ENCODE measurements at places on chromosomes 3 and 15.

GRCh38 chr3:170632780-170633179 is 46.9 kb upstream of the SLC7A14 start:
- DNase-seq, result no peak

DNA sequence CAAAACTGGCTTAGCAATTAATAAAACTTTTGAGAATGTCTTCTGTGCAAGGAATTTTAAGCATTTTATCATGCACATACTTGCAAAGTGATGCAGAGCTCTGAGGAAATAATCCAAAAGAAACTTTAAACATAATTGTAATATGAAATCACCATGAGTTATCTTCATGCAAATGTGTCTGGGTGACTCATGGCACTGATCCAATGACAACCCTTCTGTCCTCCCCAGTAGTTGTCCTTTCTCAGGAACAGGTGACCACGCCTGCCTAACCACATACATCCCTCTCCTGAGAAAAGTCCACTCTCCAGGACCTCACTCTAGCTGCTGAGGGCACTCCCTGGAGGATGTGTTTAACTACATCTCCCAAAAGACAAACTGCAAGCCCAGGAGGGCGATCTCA is 530.6 kb upstream of the IL12A start:
- no peak for DNase-seq

- DNase-seq, result no peak
Measured at GRCh38 chr3:31589228-31589627, 56.5 kb downstream of the STT3B start.

DNA sequence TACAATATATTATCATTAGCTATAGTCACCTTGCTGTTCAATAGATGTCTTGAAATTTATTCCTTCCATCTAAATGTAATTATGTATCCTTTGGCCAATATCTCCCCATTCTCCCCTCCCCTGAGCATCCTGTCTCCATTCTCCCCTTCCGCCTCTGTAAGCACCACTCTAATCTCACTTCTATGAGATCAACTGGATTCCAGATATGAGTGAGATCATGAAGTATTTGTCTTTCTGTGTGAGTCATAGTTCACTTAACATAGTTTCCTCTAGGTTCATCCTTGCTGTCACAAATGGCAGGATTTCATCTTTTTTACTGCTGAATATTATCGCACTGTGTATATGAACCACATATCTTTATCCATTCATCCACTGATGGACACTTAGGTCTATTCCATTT is 148.8 kb upstream of the NDN start:
- DNase-seq, result no peak

- DNase-seq, result no peak
Measured at GRCh38 chr3:21624524-21624923, 126.5 kb downstream of the ZNF385D start.

DNA sequence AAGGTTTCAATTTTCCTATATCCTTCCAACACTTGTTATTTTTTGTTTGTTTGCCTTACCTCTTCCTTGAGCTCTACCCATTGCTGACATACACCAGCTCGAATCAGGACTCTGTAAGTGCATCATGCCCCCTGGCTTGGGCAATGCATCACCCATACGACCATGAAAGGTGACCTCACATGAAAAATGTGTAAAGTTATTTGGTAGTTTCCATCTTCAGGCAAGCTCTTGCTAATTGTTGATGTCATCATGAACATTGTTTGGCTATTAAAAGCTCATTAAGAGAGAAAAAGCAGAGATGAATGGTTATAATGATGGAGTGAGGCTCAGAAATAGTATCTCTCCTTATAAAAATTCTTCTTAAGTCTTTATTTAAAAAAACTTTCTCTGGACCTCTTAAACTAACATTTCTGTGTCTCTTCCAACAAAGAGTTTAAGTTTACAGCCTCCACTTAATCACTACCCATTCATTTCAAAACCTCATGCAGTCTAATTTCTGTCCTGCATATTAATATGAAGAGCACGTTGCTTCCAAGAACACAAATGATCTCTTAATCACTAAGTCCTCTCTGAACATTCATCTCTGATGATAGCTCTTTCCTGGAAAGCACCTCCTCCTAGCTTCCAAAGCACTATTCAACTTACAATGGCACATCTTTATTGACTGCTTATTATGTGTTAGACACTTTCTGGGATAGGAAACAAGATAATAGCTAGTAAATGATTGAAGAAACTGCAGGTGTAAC is 236.3 kb downstream of the NFKBIZ start:
- DNase-seq, result no peak

DNA sequence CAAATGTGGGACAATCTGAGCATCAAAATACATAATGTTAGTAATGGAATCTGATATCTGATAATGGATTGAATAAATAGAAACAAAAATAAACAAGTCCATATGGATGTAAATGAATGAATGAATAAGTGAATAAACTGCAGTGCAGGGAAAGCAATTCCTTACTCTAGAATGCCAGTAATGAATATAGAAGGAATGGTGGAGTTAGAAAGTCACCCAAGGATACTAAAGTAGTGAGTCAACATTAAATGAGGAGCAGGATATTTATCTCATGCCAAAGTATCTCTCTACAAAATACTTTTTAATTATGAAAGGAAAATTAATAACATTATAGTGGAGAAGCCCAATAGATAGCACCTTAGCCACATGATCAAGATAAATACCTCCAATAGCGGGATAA is 300.3 kb downstream of the FEZF2 start:
- no peak for DNase-seq

GRCh38 chr3:105746231-105746996 is 122.4 kb downstream of the CBLB start:
- DNase-seq, result no peak

- DNase-seq, result no peak
Measured at GRCh38 chr3:44321335-44321734, 17.2 kb upstream of the TCAIM start.

- DNase-seq, result no peak
Measured at GRCh38 chr15:39855400-39855799, 64.7 kb downstream of the GPR176 start.

- no peak for DNase-seq
Measured at GRCh38 chr3:7779331-7779730, 722.3 kb upstream of the LMCD1 start.

DNA sequence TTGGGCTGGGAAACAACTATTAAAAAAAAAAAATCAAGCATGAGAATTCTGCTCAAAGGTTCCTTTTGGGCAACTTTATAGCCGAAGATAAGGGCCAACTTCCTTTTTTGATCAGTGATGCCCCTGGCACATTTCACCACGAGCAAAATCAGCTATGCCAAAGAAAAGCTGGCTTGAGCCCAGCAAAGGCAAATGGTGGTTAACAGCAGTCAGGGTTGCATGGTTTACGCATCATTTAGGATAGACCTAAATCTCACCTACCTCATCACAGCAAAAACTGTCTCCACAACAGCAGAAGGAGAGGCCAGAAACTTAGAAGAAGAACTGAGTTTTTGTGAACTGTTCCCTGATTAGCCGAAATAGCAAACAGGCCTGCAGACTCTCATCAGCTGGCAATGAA is 220.1 kb upstream of the CDIN1 start:
- DNase-seq, result no peak

GRCh38 chr3:63818282-63819150 is 583 bp upstream of the C3orf49 start:
- peak; percentile 5 for DNase-seq

- DNase-seq, result no peak
Measured at GRCh38 chr3:179806177-179806576, 153.3 kb downstream of the USP13 start.

DNA sequence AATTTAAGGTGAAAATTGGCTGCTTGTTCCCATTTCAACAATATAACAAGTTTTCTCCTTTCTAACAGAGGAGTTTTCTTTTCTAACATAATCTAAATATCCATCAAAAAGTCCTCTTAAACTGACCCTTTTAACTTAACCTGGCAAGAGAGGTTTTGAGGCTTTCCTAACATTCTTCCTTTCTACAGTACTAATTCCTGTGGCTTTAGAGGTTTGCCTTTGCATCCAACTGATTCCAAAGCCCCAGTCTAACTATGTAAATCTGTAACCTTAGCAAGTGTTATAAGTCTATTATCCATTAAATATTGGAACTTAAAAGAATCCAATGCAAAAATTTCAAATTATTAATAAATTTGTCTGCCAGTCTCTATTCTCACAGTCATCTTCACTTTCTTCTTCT is 134.1 kb downstream of the ISL2 start:
- no peak for DNase-seq

DNA sequence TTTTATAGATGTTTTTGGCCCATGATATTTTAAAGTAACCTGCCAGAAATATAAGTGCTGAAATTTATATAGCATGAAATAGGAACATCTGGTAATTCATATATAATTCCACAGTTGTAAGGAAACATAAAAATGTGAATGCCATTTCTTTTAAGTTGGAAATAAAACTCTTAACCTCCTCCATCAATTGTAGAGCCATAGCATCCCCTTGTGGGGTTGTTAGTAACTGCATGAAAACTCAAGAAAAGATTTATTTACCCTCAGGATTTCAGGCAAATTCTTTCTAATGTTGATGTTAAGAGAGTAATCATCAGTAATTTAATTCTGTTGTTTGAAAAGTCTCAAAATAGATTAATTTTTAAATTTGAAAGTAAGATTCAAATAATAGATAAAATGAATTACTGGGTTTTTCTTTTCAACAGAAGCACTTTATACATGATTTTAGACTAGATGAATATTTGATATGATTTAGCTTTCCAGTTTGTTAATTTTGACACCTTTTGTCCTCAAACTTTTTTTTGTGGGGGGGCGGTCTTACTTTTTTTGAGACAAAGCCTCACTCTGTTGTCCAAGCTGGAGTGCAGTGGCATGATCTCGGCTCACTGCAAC is 74.7 kb downstream of the RASA2 start:
- DNase-seq, result peak; percentile 86

DNA sequence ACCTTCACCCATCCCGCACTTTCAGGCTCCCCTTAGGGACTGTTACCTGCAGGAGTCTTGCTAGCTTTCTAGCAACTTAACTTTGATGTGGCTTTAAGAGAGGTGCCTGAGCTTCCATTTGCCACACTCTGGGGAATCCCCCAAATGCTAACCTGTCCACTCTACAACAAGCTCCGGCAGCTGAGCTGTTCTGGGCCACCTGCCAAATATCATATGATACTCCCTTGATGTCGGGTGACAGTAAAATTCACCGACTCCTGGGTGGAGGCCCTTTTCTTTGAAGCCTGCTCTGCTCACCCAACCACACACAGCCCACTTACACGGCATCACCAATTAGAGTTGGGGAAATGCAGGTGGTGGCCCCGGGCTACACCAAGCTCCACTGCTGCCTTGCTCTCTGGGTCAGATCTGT is 38.0 kb upstream of the XCR1 start:
- DNase-seq, result peak; percentile 14
